ENCODE measurements at places on chromosomes 1 and 21.
A peak's percentile ranks its signal among the peaks of the same experiment; 100 is the strongest.

- DNase-seq = no peak
Measured at GRCh38 chr1:110559157-110559556, 40.2 kb upstream of the KCNA10 start.

GRCh38 chr1:107965110-107965991 is at the start of gene VAV3:
VAV3 (minus strand) TSS chr1:107965180; CDS start chr1:107964869, 311 bp downstream.
- DNase-seq = peak; percentile 85

- DNase-seq = peak; percentile 97
Measured at GRCh38 chr1:111448918-111449702, at the start of the genes ATP5PB and WDR77. ATP5PB (plus strand) TSS chr1:111449464; CDS start chr1:111449542, 78 bp downstream. WDR77 (minus strand) TSS chr1:111449256; CDS start chr1:111449169, 87 bp downstream.

- DNase-seq = no peak
Measured at GRCh38 chr1:225875044-225875815, 7.0 kb downstream of the TMEM63A start.

DNA sequence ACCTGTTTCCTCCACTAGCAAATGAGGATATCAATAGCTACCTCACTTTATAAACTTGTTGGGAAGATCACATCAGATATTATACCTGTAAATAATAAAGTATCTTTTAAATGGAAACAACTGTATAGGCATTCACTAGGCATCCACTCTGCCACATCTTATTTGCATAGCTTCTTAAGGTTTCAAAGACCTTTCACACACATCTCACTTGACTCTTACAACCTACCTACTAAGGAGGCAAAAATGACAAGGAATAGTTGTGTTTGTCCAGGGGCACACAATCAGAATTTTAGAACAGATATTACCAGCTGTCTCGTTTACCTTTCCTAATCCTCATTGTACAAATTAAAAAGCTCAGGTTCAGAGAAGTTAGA is 51.5 kb downstream of the VANGL2 start:
- DNase-seq = no peak

- no peak for DNase-seq
Measured at GRCh38 chr21:40165773-40166070, 298.5 kb downstream of the PCP4 start.

DNA sequence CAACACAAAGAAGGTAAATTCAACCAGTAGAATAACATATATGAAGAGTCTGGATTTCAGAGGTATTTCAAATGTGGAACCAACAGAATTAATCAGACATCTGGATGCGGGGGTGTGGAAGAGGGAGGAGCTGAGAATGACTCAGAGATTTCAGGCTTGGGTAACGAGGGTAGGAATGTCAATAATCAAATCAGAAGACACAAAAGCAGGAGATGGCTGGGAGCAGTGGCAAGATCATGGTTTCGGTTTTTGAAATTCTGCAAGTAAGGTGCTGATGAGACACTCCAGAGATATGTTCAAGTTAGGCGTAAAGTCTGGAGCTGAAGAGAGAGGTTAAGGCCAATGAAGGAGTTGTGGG is 64.0 kb downstream of the PLPPR5 start:
- no peak for DNase-seq

- no peak for DNase-seq
Measured at GRCh38 chr1:149931212-149931790, 3.7 kb upstream of the SF3B4 start.

DNA sequence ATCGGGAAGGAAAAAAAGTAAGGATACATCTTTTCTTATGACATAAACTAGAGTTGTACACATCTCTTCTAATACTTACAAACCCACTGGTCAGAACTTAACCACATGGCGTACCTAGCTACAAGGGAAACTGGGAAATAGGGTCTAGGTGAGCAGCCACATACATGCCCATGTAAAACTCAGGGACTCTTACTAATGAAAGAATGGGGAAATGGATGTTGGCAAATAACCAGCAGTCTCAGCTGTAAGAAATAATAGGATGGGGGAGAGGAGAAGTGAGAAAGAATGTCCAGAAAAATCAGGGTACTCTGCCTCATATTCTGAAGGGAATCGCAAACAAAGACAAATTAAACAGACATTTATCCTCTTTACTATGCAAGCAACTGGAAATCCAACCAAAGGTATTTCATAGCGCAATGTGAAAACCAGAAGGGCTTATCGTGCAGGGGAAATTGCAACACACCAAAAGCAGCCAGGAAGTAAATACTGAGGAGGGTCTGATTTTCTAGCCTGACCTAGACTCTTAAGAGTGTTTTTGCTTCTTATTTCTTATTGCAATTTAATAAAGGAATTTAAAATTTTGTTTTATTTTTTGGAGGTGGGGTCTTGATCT is 17.5 kb downstream of the GTF2B start:
- no peak for DNase-seq

GRCh38 chr1:18009478-18009961 is 98.1 kb upstream of the IGSF21 start:
- DNase-seq = no peak

DNA sequence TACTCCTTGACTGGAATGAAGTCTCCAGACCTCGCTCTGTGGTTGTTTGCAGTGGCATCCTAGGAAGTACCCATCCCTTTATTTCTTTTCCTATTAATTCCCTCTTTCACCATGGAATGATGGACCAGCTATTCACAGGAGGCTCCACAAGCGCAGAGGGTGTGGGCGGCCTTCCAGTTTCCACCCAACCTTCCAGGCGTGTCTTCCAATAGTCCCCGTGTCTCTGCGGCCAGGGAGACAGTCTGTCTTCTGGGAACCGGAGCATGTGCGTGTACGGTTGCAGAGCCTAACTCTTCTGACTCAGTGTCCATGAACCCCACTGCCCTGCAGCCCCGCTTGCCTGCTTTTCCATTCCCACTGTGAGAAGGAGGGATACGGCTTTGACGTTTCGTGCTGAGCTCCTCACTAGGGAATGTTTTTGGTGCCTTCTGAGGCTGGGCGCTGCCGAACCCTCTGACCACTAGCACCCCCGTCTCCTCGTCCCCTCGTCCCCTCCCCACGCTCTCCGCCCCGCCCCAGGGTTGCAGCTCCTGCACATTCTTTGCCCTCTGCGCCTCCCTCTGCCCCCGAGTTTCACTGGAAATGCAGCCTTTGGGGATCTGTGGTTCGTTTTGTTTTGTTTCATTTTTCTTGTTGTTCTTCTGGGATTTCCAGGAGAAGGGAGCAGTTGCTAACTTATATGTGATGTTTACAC is 26.3 kb upstream of the FAM3B start:
- no peak for DNase-seq

DNA sequence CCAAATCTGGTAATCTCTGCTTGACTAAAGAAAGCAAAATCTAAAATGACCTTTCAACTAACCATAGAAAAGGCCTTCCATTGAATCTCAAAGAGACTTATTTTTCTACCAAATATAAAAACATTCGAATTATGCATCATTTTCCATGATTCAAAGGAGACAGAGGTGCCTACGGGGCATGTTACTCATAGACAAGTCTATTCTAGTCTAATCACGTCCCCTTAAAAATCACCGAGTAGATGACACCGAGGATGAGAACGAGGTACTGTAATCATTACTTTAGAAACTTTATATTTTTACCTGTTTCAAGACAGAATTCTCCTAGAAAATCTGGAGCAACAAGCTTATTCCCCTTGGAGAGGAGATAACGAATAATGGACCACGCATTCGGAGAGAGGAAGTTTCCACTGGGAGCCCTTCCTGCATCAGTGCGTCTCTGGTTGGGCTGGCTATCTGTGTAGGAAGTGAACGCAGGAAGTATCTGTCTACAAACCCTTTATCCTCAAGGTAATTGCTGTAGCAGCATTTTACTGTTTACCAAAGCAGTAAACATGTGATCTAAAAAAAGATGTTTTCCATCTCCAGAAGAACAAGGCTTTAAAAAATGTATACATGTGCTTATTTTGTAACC is 9.5 kb downstream of the ERG start:
- DNase-seq = no peak

DNA sequence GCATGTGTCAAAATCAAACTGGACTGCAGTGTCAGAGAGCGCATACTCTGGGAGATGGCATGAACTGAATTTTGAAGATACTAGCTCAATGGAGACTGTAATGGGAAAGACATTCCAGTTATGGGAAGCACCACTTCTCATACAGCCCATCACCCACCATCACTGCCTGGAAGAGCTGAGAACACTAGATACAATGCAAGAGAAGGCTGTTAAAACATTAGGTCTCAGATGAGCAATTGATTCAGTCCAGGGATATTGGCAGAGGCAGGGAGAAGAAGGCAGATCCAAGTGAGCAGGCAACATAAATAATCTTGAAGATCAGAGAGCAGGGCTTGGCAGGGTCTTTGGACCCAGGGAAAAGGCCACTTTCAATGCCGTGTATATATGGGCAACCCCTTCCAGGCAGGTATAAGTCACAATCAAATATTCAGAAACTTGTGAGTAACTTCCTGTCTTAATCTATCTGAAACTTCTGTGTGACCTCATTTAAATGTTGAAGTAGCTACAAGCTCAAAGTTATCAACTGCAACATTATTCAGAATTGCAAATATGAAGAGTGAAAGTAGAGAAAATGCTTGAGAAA is 290.3 kb upstream of the SGIP1 start:
- DNase-seq = no peak

DNA sequence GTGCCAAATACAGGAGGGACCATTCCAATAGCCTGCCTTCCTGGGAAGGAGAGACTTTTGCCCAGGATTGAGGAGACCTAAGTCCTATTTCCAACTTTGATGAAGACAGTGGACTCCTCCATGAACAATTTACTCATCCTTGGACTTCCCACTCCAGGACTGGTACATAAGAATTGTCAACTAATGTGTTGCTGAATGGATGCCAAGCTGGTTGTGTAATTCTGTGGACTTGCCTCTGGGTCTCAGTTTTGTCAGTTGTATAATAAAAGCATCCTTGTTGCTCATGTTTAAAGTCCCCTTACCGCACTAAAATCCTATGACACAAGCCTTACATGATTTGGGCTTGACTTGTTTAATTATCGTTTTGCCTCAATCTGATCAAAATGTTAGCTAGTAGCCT is 13.2 kb upstream of the ZP4 start:
- no peak for DNase-seq

GRCh38 chr1:183609313-183609712 is 19.1 kb upstream of the NCF2 start:
- DNase-seq = no peak

DNA sequence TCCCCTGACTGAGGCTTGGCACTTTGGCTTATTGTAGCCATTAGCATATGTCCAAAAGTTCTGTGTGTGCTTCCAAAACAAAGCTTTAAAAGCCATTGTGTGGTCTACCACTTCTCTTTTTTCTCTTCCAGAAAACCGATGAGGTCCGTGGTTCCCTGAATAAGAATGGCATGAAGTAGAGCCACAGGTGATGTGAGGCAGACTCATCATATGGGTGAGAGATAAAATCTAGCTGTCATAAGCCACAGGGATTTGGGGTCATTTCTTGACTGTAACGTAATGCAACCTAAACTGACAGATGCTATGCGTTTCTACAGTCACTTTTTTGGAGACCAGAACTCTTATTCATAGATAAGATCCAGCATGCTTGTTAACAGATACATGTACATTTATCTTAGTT is 7.0 kb upstream of the GREM2 start:
- DNase-seq = no peak

- DNase-seq = no peak
Measured at GRCh38 chr1:176315519-176316220, 108.6 kb upstream of the COP1 start.

- DNase-seq = peak; percentile 71
Measured at GRCh38 chr1:246492611-246493245, 14.4 kb downstream of the SMYD3 start.

DNA sequence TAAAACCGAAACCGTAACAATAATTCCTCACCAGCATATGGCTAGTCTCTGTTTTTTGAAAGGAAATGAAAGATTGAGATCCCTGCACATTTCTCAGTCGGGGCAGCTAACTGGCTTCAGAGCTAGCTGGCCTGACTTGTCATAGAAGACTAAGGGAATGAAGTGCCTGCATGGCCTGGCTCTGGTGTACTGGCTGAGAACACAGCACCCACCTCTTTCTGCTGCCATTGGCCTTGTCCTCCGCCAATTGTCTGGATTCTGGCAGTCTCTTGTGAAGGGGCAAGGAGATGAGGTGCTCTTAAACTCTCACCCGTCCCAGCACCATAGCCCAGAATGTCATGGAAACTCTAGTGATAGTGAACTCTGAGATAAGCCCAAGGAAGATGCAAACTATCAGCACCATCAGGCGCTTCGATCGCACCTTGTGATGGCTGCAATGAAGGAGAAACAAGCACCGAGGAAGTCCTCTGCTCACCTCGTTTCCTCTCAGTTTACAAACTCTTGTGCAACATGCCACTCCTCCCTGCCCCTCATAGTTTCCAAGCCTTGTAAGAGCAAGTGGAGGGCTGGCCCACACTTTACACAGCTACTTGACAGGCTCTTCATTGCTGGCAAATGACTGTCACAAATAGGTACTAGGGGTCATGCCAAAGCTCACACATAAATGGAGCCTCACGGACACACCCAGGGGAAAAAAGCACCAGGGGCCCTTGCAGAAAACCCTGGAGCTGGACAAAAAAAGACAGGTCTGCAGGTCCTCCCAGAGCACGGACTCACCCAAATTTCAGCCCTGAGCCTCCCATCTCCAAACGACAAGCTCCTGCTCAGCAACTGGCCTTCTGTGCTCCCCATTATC is 16.4 kb downstream of the INPP5B start:
- DNase-seq = no peak

- DNase-seq = no peak
Measured at GRCh38 chr1:183293241-183293640, 107.2 kb downstream of the LAMC2 start.

DNA sequence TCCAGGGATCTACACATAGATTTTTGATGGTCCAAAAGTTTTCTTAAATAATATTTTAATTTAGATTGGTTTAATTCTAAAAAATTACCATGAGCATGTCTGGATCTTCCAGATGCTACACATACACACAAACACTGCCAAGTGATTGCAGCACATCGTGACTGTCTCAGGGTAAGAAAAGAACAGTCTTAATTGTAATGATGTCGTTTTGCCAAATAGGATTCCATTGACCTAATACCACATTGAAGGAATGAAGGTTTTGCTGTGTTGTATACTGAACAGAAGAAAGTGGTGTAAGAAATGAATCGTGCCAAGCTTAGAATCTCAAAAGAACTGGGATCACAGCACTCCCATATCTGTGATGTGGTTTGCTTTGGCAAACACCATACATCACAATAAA is 633.3 kb upstream of the CAMK1G start:
- no peak for DNase-seq

- DNase-seq = peak; percentile 70
Measured at GRCh38 chr1:29675481-29676263, 439.4 kb downstream of the PTPRU start.

Data from left hindlimb (tissue), 1 donor.